ENCODE measurements at places on chromosomes 1 and 21.

DNA sequence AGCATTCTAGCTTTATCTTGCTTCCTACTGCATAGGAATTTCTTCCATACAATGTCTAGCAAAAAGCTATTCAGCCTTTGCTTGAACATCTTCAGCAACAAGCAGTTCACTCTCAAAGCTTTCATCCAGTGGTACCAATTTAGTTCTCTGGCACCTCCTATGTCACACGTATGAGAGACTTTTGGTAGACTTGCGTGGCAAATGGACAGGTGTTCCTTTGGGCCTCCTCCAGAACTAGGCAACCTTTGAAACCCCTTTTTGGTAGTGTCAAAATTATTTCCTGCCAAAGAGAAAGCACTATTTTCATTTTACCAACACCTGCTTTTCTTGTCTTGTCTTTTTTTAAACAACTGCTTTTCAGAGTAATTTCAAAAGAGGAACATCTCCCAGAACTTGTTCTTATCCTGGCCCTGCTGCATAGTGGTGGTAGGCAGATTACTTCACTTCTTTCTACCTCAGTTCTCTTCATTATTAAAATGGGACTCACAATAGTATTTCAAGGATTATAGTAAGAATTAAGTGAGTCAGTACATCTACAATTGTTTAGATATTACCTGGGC lies 122.4 kb downstream of the MAST2 start:
- DNase-seq, result no peak

GRCh38 chr1:174433451-174433850 lies 14.3 kb upstream of the GPR52 start:
- DNase-seq, result no peak

- no peak for DNase-seq
Observed at GRCh38 chr1:183673605-183674323, 20.6 kb upstream of the APOBEC4 start.

DNA sequence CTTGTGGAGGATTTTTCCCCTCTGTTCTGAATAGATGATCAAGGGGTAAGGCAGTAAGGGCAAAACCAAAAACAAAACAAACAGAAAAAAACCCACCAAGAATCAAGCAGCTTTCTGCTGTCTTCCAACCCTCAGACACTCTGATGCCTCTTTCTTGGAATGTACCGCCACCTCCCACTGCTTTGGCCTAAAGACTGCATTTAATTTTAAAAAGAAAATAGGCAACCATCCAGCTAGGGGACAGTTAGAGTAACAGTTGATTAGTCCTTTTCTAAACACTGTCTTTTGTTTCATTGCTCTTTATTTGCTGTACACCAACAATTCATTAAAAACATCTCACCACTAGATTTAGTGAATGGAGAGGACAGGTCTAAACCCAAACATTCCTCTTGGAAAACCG lies 21.5 kb downstream of the WLS start:
- DNase-seq, result no peak

- DNase-seq, result no peak
Observed at GRCh38 chr1:234533975-234534876, 55.2 kb upstream of the TARBP1 start.

DNA sequence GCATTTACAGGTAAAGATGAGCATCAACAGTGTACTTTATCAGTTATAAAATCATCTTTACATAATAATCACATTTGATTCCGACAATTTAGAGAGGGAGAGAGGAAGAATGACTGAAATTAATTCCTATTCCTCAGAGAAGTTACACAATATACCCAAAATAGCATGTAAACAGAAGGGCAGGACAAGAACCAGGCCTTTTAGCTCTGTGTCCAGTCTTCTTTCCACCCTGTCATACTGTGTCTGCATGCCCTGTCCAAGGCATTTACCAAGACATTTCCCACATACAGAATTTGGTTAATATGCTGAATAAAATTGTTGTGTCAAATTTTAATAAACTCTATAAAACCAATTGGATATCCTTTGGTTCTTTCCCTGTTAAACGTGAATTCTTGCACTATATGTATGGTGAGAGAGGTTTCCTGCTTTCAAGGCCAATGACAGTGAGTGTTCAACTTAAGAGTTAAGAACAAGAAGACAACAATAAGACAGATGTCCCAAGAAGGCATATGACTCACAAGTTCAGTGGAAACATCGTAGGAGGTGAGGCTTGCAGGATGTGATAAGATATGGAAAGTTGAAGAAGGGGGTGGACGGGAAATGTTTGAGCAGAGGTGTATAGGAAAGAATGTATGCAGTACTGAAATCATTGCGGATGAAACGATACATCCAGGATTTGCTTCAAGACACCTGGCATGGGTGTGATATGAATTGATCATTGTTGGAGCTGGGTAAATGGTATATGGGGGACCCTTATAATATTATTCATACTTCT lies 20.8 kb downstream of the LRRC8B start:
- DNase-seq, result no peak

- peak; percentile 81 for DNase-seq
Observed at GRCh38 chr1:2314803-2315673, 76.3 kb downstream of the MORN1 start.

- DNase-seq, result no peak
Observed at GRCh38 chr1:21035794-21036193, 140.9 kb downstream of the EIF4G3 start.

- no peak for DNase-seq
Observed at GRCh38 chr1:23100074-23100748, 68.4 kb downstream of the LUZP1 start.

GRCh38 chr1:246907472-246907871 lies 24.3 kb downstream of the AHCTF1 start:
- peak; percentile 50 for DNase-seq

- peak; percentile 27 for DNase-seq
Observed at GRCh38 chr1:7930645-7931445, 9.8 kb downstream of the TNFRSF9 start.

GRCh38 chr1:202658251-202658759 lies 51.9 kb downstream of the SYT2 start:
- DNase-seq, result no peak

GRCh38 chr21:34899302-34899701 lies 149.8 kb downstream of the RUNX1 start:
- no peak for DNase-seq

DNA sequence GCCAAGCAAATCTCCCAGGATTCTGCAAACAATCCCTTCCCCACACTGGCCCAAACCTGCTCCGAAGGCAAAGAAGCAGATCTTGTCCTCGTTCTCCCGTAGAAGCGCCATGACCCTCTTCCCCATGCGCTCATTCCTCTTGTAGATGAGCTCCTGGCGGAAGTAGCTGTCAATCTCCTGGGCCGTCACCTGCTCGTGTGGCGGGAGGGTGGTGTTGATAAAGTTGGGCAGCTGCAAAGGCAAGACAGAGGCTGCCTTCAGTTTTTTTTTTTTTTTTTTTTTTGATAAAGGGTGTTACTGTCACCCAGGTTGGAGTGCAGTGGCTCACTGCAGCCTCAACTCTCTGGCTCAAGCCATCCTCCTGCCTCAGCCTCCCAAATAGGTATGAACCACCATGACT lies 202.7 kb downstream of the TRABD2B start:
- DNase-seq, result no peak
